ENCODE measurements at places on chromosomes 3 and 15. TPM values are rescaled to one million over a fixed set of nuclear protein-coding genes. Genes with fewer than 3 reads are reported as not detected.

- H3K4me3 ChIP-seq, result no peak overlapping the region
- no peak for DNase-seq
- no peaks in the 10 kb centered on the region for H3K36me3 ChIP-seq
- no peaks in the 10 kb centered on the region for H3K4me1 ChIP-seq
- no peaks in the 10 kb centered on the region for H3K27me3 ChIP-seq
Measured at GRCh38 chr3:6723205-6723604, 137.7 kb upstream of the GRM7 start.

DNA sequence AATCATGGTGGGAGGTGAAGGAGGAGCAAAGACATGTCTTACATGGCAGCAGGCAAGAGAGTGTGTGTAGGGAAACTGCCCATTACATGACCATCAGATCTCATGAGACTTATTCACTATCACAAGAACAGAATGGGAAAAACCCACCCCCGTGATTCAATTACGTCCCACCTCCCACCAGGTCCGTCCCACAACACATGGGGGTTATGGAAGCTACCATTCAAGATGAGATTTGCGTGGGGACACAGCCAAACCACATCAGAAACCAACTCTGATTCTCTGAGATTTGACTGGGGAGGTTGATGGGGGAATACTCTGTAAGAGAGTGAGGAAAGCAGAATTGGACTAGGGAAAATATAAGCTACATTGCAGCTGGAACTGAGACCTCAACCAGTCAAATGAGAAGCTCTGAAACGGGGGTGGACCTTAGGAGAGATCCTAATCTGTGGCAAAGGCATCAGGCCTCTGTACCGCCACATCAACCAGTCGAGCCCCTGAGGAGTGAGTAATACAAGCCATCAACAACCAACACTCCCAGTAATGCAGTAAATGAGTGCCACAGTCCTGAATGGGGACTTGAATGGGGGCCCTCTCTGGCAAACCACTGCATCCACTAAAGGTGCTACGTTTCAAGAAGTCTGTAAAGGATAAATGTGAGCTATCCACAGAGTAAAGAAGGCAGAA is 207.9 kb upstream of the GADL1 start:
- H3K27ac ChIP-seq, result no peak overlapping the region
- H3K27me3 ChIP-seq, result no peaks in the 10 kb centered on the region
- DNase-seq, result no peak
- peaks cover under 1% of the 10 kb centered on the region for H3K36me3 ChIP-seq
- H3K4me1 ChIP-seq, result peaks cover 7% of the 10 kb centered on the region

DNA sequence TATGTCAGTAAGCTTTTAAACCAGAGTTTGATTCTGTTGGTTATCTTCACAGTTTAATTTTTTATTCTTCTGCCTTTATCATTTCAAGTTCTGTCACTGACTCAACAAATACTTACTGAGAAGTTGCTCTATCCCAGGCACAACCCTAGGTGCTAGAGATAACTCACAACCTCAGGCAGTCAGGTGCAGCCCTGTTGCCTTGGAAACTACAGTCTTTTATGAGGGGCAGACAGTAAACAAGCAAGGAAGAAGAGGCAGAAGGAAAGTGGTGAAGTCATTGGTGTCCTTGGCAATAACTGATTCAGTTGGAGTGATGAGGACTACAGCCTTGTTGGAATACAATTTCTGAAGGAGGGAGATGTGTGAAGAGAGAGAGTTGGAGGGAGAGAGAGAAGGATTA is 142.1 kb upstream of the LRTM1 start:
- no peak overlapping the region for H3K27ac ChIP-seq
- no peak for DNase-seq
- H3K4me3 ChIP-seq, result no peak overlapping the region
- H3K27me3 ChIP-seq, result no peaks in the 10 kb centered on the region

- no peak for DNase-seq
- peaks cover 68% of the 10 kb centered on the region for H3K4me1 ChIP-seq
- no peaks in the 10 kb centered on the region for H3K36me3 ChIP-seq
- peak overlapping the region; percentile 75 for H3K27ac ChIP-seq
- H3K4me3 ChIP-seq, result peak overlapping the region; percentile 56
Measured at GRCh38 chr3:10189557-10190354, 25.0 kb downstream of the IRAK2 start.

DNA sequence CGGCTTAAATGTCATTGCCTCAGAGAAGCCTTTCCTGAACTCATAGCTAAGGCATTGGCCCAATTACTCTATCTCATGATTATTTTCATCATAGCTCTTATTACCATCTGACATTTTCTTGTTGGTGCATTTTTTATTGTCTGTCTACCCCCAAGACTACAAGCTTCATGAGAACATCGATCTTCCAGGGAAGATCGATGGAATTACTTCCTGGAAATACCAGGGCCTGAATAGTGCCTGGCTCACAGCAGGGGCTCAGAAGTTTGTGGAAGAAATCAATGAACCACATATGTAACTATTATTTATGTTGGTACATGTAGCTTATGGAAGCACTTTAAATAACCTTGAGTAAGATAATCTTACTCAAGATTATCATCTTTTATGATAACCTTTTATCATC is 7.7 kb upstream of the MEF2A start:
- H3K27me3 ChIP-seq, result peaks cover 12% of the 10 kb centered on the region
- no peak overlapping the region for H3K27ac ChIP-seq
- peaks cover 6% of the 10 kb centered on the region for H3K4me1 ChIP-seq
- H3K4me3 ChIP-seq, result no peak overlapping the region
- DNase-seq, result no peak
- no peaks in the 10 kb centered on the region for H3K36me3 ChIP-seq

GRCh38 chr15:71219645-71220044 is 104.4 kb downstream of the THSD4 start:
- H3K36me3 ChIP-seq, result no peaks in the 10 kb centered on the region
- H3K4me3 ChIP-seq, result no peak overlapping the region
- H3K27me3 ChIP-seq, result peaks cover 10% of the 10 kb centered on the region
- no peak overlapping the region for H3K27ac ChIP-seq
- no peak for DNase-seq

DNA sequence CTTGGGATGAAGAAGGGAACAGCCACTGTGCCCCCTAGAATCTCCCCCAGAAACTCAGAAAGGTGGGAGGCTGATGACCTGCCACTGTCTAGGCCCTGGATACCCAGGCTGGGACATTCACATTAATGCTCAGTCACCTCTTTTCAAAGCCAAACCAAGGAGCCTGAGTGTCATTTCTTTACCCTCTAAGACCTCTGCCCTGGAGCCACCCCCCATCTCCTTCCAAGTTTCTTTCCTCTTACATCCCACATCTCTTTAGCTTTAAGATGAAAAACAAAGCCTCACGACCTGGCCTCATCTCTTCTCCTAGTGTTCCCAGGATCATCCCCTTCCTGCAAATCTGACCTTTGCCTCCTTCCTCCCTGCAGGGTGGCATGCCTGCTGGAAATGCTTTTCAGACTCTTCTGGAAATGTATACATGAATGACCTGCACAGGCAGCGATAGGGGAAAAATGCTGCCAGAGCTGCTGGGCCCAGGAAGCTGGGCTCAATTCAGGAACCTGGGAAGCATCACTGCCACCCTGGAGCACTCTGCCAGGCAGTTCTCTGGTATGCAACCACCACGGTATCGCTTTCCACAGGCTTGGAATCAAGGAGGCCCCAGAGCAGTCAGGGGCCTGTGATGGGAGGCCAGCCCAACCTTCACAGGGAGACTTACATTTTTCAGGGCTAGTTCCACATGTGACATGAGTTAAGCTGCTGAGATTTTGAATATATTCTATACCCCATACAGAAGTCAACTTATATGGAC is 67.6 kb downstream of the DAPK2 start:
- no peaks in the 10 kb centered on the region for H3K36me3 ChIP-seq
- H3K4me1 ChIP-seq, result no peaks in the 10 kb centered on the region
- no peak overlapping the region for H3K4me3 ChIP-seq
- no peak overlapping the region for H3K27ac ChIP-seq

DNA sequence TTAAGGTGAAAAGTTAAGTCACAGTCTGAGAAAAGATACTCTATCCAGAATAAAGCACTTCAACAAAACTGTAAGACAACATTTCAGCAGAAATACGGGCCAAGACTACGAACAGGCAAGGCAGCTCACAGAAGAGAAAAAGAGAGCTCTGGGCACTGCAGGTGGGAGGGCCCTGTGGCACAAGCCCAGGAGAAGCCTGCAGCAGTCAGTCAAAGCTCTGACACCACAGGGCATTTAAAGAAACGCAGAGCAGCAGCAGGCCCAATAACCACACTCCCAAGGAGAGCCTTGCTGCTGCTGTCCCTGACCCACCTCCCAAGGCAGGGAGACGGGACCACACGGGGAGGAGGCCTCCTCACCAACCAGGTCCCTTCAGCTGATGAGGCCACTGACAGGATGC is 19.2 kb downstream of the CHSY1 start:
- H3K36me3 ChIP-seq, result peaks cover 76% of the 10 kb centered on the region
- H3K27me3 ChIP-seq, result no peaks in the 10 kb centered on the region
- peaks cover 31% of the 10 kb centered on the region for H3K4me1 ChIP-seq
- no peak overlapping the region for H3K4me3 ChIP-seq
- no peak overlapping the region for H3K27ac ChIP-seq
- no peak for DNase-seq

- H3K27ac ChIP-seq, result peak overlapping the region; percentile 14
- no peaks in the 10 kb centered on the region for H3K27me3 ChIP-seq
- peaks cover 52% of the 10 kb centered on the region for H3K4me1 ChIP-seq
- peak overlapping the region; percentile 6 for H3K4me3 ChIP-seq
Measured at GRCh38 chr3:71070497-71071463, 512.7 kb downstream of the FOXP1 start.

- H3K27ac ChIP-seq, result no peak overlapping the region
- H3K4me1 ChIP-seq, result peaks cover 13% of the 10 kb centered on the region
- no peak overlapping the region for H3K4me3 ChIP-seq
- H3K27me3 ChIP-seq, result no peaks in the 10 kb centered on the region
Measured at GRCh38 chr15:65177901-65178300, 7.2 kb downstream of the CLPX start.

DNA sequence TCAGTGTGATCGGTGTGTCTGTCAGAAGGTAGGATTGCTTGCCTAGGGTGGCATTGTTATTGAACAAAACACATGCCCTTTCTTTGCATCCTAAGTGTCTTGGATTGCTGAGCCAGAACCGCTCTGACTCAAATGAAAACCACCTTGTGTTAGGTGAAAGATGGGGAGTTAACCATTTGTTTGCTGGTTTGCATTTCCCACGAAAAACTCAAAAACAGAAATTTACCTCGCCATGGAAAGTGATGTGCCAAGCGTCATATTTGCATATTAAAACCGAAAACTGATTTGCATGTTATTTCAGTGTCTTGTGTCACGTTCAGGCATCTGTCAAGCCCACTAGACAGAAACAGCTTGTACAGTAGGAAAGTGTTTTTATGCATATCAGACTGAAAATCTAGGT is 474.6 kb upstream of the TPRG1 start:
- H3K4me3 ChIP-seq, result no peak overlapping the region
- DNase-seq, result no peak
- H3K4me1 ChIP-seq, result no peaks in the 10 kb centered on the region
- no peak overlapping the region for H3K27ac ChIP-seq
- H3K27me3 ChIP-seq, result no peaks in the 10 kb centered on the region

DNA sequence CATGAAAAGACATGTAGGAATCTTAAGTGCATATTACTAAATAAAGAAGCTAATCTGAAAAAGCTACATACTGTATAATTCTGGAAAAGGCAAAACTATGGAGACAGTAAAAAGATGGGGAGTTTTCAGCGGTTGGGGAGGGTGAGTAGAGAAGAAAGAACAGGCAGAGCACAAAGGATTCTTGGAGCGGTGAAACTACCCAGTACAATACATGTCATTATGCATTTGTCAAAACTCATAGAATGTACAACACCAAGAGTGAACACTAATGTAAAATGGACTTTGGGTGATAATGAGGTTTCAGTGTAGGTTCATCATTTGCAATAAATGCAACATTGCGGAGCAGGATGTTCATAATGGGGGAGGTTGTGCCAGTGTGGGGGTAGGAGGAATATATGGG is 45.5 kb upstream of the CMSS1 start:
- H3K36me3 ChIP-seq, result no peaks in the 10 kb centered on the region
- no peaks in the 10 kb centered on the region for H3K4me1 ChIP-seq
- peaks cover 2% of the 10 kb centered on the region for H3K27me3 ChIP-seq
- no peak for DNase-seq
- H3K4me3 ChIP-seq, result no peak overlapping the region
- H3K27ac ChIP-seq, result no peak overlapping the region

DNA sequence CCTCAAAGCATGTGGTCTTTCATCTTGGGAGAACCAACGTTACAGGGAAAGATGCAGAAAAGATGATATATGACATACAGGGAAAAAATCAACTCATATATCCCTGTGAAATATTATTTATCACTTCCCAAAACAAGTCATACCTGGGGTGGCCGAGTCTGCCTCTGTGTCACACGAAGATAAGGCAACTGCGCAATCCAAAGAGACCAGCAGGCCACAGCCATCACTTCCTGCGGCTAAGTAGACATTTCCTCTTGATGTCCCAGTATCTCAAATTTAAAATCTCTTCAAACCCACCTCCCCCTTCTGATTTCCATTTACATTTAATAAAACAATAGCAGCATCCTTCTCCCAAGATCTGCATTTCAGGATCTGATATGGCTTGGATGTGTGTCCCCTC is 71.5 kb downstream of the IGF2BP2 start:
- no peak overlapping the region for H3K27ac ChIP-seq
- H3K36me3 ChIP-seq, result peaks cover 2% of the 10 kb centered on the region
- peaks cover 3% of the 10 kb centered on the region for H3K27me3 ChIP-seq
- DNase-seq, result no peak
- H3K4me1 ChIP-seq, result no peaks in the 10 kb centered on the region

DNA sequence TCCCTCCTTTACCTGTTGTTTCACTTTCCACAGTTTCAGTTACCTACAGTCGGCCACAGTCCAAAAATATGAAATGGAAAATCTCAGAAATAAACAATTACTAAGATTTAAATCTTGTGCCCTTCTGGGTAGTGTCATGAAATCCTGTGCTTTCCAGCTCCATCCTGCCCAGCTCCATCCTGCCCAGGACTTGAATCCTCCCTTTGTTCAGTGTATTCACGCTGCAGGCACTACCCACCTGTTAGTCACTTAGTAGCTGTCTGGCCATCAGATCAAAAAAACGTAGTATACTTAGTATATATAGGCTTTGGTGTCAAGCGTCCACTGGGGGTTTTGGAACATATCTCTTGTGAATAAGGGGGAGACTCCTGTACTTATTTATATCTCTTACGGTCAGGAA is 329.0 kb upstream of the SEMA6D start:
- no peaks in the 10 kb centered on the region for H3K4me1 ChIP-seq
- H3K27ac ChIP-seq, result no peak overlapping the region
- H3K27me3 ChIP-seq, result no peaks in the 10 kb centered on the region
- H3K36me3 ChIP-seq, result no peaks in the 10 kb centered on the region

GRCh38 chr3:197339841-197340520 is 41.6 kb upstream of the DLG1 start:
- DNase-seq, result no peak
- no peaks in the 10 kb centered on the region for H3K36me3 ChIP-seq
- H3K4me3 ChIP-seq, result no peak overlapping the region
- peaks cover 3% of the 10 kb centered on the region for H3K4me1 ChIP-seq
- H3K27ac ChIP-seq, result no peak overlapping the region
- H3K27me3 ChIP-seq, result peaks cover 10% of the 10 kb centered on the region

The NANOGP8 gene
- not detected for total RNA-seq

The ACKR2 gene
- total RNA-seq, result 3.9 TPM

The GABRR3 gene
- total RNA-seq, result not detected

The DNAJB8 gene
- total RNA-seq, result not detected

The RAB6B gene
- total RNA-seq, result 0.39 TPM

The TMEM212 gene
- total RNA-seq, result not detected

The CX3CR1 gene
- 1.9 TPM for total RNA-seq

The PDZRN3 gene
- not detected for total RNA-seq

The ROPN1 gene
- not detected for total RNA-seq

The GOLGA8T gene
- 1.5 TPM for total RNA-seq

The SI gene
- total RNA-seq, result not detected

The PYGO1 gene
- total RNA-seq, result not detected

The CAV3 gene
- not detected for total RNA-seq

Measured in activated naive CD8-positive, alpha-beta T cell treated with anti-CD3 and anti-CD28 coated beads, Interleukin-2, amount 10 ng/mL, durations not matched to agents 7 days and 5 days (primary cell).